ENCODE measurements at places on chromosomes 1 and 21.

- DNase-seq, result no peak
Measured at GRCh38 chr1:169610108-169610507, 19.8 kb downstream of the SELP start.

GRCh38 chr21:23218667-23219066 is 2220.5 kb downstream of the NCAM2 start:
- DNase-seq, result no peak

GRCh38 chr21:26297851-26298250 is 127.3 kb upstream of the APP start:
- DNase-seq, result no peak

DNA sequence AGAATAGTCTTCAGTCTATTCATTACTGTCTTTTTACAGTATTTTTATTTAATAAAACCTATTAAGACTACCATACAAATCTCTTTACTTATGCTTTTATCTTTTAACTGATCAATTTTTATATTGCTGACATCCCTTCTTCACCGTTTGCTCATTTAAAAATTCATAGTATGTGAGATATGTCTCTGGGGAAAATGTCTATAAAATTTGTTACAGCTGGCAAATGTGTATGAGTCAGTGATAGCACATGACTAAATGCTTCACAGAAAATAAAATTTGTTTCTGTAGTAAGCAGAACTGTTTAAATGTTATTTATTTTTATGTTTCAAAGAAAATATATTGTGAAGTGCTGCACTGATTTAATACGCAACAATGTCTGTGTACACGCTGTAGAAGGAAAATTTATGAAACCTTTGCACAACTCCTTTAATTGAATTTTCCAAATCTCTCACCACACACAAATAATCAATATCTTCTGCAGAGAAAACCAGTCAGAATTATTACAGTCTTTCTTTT is 74.2 kb downstream of the ITGB3BP start:
- DNase-seq, result no peak

DNA sequence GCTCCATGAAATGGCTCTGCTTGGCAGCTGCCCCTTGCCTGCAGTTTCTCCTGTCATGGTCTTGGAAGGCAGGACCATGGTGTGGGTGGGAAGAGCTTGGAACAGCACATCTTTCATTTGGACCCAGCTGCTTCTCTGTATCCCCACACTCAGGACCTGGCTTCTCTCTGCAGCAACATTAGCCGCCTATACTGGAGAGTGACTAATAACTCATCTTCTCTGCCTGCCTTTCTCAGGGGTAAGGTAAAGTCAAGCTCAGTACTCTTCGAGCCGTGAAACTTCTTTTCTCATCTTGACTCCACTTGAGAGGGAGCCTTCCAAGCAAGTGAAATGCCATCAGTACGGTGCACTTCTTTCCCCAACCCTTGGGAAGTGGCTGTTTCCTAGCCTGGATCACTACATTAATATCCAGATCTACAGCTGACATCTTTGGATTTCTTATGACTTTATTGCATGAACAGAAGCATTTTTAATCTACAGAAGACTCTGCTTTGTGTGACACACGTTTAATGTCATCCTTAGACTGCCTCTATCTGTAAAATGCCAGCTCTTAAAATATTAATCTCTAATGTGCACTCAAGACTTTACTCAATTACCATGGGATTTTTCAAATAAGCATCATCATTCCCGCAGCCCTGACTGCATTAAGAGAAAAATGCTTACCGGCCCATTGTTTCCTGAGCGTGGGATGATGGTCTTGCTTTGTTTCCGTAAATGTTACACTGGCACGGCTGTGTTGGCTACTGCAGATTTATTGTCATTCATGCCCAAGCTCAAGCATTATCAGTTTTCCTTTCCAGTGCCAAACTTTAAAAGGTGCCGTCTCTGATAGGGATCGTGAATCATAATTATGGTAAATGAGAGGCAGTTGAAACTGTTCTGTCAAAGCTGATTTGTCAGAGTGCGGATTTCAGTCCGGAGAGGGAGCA is 242.9 kb downstream of the HHAT start:
- no peak for DNase-seq

GRCh38 chr21:42536601-42537000 is 22.9 kb downstream of the SLC37A1 start:
- DNase-seq, result no peak

DNA sequence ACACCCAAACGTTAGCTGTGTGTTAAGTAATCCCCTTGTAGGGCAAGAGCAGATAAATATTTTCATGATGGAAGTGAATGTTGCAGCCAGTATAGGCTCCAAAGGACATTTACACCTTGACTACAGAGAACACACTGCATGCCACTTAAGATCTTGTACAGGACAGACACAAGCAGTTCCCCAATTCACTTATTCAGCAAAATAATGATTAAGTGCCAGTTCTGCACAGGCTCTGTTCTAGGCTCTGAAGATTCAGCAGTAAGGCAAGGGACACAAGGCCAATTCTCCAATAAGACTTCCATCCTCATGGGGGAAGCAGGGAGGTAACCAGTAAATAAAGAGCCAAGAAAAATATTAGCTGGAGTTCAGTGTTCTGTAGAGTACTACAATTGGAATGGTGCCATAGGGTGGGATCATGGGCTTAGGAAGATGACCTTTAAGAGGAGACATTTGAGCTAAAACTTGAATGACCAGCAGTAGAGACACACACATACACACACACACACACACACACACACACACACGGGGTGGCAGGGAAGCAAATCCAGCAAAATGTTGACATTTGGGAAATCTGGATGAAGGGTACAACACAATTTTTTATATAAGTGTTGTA is 199.9 kb upstream of the JUN start:
- DNase-seq, result no peak

DNA sequence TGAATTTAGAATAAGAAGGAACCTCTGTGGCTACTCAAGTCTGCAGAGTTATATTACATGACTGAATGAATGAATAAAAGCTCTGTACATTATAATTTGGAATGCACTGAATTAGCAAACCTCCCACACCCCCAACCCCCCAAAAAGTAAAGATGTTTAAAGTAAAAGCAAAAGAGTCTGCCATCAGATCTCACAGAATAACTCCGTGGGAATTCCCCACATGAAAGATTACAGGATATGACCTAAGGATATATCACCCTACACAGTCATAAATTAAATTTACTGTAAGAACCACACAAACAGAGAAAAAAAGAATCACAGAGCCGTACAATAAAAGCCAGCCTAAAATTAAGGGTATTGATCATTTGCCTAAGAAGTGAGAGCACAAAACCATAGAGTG is 587.3 kb downstream of the PTPRC start:
- peak; percentile 63 for DNase-seq

GRCh38 chr1:90394247-90394646 is 322.9 kb downstream of the BARHL2 start:
- DNase-seq, result no peak

DNA sequence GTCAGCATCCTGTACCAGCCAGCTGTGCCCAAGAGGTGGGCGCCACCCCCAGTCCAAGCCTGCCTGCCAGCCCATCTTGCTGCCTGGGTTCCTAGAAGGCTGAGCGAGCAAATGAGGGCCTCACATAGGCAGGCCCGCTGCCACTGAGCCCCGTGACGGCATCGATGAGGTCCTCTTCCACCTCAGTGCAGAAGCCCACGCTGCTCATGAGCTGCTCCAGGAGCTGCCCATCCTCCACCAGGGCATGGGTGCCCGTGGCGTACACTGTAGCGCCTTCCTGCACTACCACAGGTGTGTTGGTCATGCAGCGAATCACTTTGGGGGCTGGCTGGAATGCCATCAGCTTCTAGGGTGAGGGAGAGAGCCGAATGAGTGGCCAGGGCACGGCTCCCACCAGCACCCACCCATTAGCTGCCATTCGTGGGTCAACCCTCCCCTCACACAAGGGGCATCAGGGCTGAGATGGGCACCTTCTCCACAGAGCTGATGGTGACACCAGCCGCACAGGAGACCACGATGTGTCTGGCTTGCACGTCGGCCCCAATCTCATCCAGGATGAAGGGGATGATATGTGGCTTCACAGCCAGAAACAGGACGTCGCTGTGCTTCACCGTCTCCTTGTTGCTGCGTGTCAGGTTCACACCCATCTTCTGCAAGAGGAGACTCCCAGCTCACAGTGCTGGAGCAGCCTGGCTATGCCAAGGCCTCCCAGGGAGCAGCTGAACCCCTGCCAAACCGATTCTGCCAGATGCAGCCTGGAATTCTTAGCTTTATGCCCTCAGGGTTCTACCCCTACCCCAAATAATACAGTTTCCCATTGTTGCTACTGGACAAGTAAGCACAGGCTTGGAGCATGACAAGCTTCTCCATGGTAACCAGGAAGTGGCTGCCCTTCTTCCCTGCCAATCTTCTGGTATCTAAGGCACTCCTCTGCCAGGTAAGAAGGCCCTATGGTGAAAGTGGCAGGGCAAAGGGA is 2.0 kb downstream of the PYCR2 start:
- DNase-seq, result no peak

- DNase-seq, result no peak
Measured at GRCh38 chr1:151537112-151537511, 3.0 kb upstream of the TUFT1 start.

- DNase-seq, result no peak
Measured at GRCh38 chr1:244963231-244963826, 99.0 kb upstream of the HNRNPU start.

DNA sequence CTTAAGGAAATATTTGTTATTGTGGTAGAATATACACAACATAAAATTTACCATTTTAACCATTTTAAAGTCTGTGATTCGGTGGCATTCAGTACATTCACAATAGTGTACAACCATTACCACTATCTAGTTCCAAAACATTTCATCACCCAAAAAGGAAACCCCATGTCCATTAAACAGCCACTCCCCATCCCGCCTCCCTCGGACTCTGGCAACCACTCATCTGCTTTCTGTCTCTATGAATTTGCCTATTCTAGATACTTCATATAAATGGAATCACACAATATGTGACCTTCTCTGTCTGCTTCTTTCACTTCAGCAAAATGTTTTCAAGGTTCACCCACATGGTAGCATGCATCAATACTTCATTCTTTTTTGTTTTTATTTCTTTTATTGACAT is 51.3 kb downstream of the PTP4A2 start:
- no peak for DNase-seq

DNA sequence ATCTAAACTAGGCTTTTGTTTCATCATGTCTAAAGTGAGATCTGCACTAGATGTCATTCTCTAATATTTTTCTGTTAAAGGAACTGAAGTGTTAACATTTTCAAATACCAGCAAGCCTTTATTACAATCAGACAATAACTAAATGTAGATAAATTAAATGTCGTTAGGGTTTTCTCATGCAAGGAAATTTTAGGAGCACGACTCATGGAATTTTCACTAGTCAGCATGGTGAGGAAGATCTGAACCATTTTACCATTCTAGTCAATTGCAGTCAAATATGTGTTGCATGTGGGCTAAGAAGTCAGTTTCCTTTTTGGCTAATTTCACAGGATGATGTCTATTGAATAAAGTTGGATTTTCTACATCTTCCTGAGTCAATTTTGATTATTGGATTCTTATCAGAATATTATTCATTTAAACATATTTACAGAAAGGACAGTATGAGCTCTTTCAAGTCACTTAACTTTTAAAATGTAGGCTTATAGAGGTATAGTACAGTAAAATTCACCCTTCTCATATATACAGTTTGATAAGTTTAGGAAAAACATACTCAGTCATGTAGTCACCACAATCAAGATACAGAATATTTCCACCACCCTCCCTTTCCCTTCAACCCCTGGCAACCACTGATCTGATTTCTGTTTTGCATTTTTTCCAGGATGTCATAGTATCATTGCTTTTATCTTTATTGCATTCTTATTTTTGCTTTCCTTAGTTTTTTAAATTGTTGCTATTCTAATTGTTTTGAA is 9.2 kb downstream of the GCSAML start:
- DNase-seq, result no peak

- no peak for DNase-seq
Measured at GRCh38 chr21:17560377-17561025, 47.7 kb downstream of the CXADR start.

DNA sequence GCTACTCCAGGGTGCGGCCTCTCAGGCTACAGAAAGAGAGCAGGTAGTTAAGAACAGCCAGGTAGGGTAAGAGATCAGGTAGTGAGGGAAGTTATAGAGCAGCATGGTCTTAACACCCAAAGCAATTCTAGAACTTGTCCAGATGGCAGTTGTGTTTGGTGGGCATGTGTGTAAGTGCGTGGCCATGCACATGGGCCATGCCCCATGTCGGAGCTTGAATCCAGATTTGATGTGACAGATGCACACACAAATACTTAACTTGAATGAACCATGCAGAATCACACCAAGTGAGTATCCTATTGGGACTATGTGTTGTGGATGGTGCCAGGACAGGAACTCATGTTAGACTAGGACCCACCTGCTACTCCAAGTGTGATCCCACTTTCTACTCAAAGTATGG is 145.7 kb upstream of the HMGB4 start:
- no peak for DNase-seq

GRCh38 chr1:44646261-44647110 is 27.8 kb downstream of the TMEM53 start:
- DNase-seq, result no peak

GRCh38 chr1:154755858-154756730 is 114.0 kb downstream of the KCNN3 start:
- no peak for DNase-seq

DNA sequence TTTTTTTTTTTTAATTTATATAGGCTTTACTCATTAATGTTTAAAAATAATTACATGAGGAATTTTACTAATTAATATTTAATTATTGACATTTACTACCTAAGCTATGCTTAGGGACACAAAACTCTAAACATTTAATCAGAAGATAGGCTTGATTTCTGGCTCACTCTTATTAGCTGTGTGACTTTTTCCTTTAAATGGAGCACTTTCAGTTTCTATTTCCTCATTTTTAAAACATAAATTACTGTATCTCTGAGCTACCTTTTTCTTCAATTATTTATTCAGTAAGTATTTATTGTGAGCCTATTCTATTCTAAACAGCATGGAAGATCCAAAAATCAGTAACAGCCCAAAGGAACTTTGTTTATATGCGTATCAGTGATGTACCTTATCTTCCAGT is 40.5 kb downstream of the MAP3K7CL start:
- no peak for DNase-seq

DNA sequence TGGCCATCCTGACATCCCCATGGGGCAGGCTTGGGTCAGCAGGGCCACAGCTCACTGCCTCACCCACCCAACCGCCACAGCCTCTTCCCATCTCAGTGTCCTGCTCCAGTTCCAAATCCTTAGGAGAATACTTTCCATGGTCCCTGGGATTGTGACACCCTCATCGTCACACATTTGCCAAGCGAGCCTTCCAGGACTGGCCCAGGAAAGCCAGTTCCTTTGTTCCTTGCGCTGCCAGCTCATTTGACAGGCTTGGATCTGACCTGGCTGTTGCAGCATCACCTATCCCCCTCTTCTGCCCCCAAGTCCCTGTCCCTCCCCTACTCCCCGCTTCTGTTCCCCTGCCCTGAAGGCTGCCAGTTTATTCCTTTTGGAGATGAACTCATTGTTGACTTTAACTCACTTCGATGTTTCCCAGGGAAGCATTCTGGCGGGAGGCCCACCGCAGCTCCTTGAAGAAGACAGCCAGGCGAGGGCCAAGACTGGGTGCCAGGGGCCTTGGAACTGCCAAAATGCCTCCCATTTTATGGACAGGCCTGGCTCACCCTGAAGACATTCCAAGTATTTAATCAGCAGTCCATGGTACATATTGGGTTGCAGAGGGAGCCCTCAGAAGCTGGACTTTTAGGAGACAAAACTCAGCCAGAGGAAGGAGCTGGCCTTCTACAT is 10.2 kb upstream of the GNL2 start:
- DNase-seq, result no peak
